Natural killer cell (primary cell): ENCODE measurements at places on chromosomes 7 and 10.

GRCh38 chr10:22319547-22319979, 1.3 kb upstream of the BMI1 start:
- H3K36me3 ChIP-seq: no peaks in the 10 kb centered on the region
- DNase-seq: no peak
- H3K4me1 ChIP-seq: peaks cover 20% of the 10 kb centered on the region
- no peak overlapping the region for H3K4me3 ChIP-seq
- no peak overlapping the region for H3K27ac ChIP-seq

GRCh38 chr7:79749856-79750255, 296.4 kb upstream of the MAGI2 start:
- no peak overlapping the region for H3K27ac ChIP-seq
- no peak for DNase-seq
- no peak overlapping the region for H3K4me3 ChIP-seq
- H3K36me3 ChIP-seq: no peaks in the 10 kb centered on the region
- H3K4me1 ChIP-seq: no peaks in the 10 kb centered on the region

GRCh38 chr7:152520861-152521302, 85.1 kb upstream of the KMT2C start:
- no peaks in the 10 kb centered on the region for H3K27me3 ChIP-seq
- no peak overlapping the region for H3K4me3 ChIP-seq
- no peaks in the 10 kb centered on the region for H3K36me3 ChIP-seq
- DNase-seq: no peak
- no peak overlapping the region for H3K27ac ChIP-seq
- no peaks in the 10 kb centered on the region for H3K4me1 ChIP-seq

GRCh38 chr10:48973065-48973464, 33.4 kb upstream of the LRRC18 start:
- no peak overlapping the region for H3K27ac ChIP-seq
- H3K4me1 ChIP-seq: no peaks in the 10 kb centered on the region
- H3K36me3 ChIP-seq: no peaks in the 10 kb centered on the region

DNA sequence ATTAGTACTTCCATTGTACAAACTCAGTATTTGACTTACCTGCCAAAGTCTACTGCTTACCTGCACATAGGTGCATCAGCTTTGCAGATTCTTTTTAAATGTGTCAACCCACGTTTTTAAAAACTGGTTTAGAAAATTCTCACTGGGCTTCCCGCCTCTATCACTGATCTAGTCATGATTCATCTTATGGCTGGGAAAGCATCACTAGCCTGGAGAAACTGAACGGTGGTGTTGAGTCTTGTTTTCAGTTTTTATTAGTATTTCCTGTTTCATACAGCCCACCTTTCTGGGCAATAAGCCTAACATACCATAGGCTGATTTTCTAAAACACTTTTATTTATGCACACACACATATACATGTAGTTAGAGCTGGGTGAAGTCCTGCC, 19.7 kb downstream of the DOCK1 start:
- no peak overlapping the region for H3K27ac ChIP-seq
- H3K4me3 ChIP-seq: no peak overlapping the region
- DNase-seq: no peak
- no peaks in the 10 kb centered on the region for H3K4me1 ChIP-seq
- no peaks in the 10 kb centered on the region for H3K36me3 ChIP-seq
- no peaks in the 10 kb centered on the region for H3K27me3 ChIP-seq

DNA sequence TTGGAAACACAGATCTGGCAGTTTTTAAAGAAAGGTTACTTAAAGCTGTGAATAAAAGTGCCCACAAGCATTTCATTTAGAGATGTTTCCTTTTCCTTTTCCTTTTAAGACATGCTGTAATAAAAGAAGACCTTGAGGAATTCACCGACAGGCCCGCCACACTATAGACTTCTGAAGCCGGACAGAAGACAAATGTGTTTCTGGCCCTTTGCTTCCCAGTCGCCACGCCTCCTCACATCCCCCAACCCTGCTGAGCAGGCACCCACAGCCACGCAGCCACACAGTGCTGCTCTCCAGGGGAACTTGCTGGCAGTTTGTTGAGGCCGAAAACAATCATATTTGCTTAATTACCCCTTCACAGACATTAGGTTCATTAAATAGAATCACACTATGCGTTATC, 83.4 kb downstream of the SLC25A13 start:
- H3K27ac ChIP-seq: no peak overlapping the region
- no peaks in the 10 kb centered on the region for H3K4me1 ChIP-seq
- H3K27me3 ChIP-seq: no peaks in the 10 kb centered on the region
- H3K36me3 ChIP-seq: no peaks in the 10 kb centered on the region
- DNase-seq: no peak
- no peak overlapping the region for H3K4me3 ChIP-seq

DNA sequence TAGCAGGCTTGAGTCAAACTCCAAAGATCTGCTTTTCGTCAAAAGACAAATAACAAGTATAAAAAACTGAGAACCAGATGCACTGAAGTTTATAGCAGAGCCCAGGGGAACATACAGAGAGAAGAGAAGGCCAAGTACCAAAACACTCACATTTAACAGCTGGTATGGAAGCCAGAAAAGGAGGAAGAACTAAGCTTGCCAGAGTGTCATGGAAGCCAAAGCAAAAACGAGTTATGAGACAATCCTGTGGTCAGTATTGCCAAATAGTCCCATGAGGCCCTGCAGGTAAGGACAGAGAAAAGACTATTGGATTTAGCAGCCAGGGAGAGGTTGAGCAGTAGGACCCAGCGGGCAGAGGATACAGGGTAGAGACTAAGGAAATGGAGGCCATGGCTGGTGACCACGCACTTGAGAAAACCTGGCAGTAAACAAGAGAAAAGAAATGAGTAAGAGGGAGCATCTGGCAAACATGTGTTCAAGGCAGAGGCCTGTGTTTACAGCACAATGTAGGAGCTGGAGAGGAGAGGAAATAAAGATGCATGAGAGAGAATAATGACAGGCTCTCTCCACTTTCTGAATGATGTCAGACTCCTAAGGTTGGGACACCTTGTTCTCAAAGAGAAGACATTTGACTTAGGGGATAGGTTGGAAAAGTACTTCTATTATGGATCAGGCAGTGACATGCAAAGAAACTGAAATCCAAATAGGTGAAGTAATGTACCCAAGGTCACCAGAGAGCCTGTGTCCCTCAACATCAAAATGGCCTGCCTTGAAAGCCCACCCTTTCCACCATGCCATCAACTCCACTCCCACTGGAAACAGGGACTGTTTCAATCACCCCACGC, 9.1 kb downstream of the CREB3L2 start:
- H3K4me1 ChIP-seq: peaks cover 14% of the 10 kb centered on the region
- no peak for DNase-seq
- H3K36me3 ChIP-seq: no peaks in the 10 kb centered on the region
- no peak overlapping the region for H3K27ac ChIP-seq
- H3K27me3 ChIP-seq: no peaks in the 10 kb centered on the region

DNA sequence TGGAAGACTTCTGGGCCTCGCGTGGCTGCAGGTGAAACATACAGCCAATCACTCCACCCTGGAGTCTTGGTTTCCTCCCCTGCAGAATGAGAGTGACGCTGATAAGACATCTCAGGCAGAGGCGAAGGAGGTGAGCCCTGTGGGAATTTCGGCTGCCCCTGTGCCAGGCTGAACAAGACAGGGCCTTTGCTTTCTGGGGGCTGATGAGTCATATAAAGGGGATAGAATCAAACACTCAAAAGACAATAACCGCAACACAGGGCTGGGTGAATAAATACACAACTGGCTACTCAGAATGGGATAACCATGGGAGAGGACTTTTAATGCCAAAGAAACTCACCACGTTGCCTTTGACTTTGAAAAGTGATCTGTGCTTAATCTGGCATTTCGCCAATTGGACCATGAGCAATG, 143.8 kb downstream of the KCNMA1 start:
- no peaks in the 10 kb centered on the region for H3K4me1 ChIP-seq
- H3K27ac ChIP-seq: no peak overlapping the region
- H3K4me3 ChIP-seq: no peak overlapping the region

- no peaks in the 10 kb centered on the region for H3K4me1 ChIP-seq
- H3K4me3 ChIP-seq: no peak overlapping the region
- H3K27me3 ChIP-seq: no peaks in the 10 kb centered on the region
- no peak overlapping the region for H3K27ac ChIP-seq
These were observed 65.5 kb downstream of the TNS3 start for GRCh38 chr7:47516386-47516785.

GRCh38 chr10:110989016-110989415, 69.6 kb downstream of the SHOC2 start:
- no peaks in the 10 kb centered on the region for H3K27me3 ChIP-seq
- no peak for DNase-seq
- H3K4me1 ChIP-seq: no peaks in the 10 kb centered on the region
- no peak overlapping the region for H3K4me3 ChIP-seq
- no peaks in the 10 kb centered on the region for H3K36me3 ChIP-seq

DNA sequence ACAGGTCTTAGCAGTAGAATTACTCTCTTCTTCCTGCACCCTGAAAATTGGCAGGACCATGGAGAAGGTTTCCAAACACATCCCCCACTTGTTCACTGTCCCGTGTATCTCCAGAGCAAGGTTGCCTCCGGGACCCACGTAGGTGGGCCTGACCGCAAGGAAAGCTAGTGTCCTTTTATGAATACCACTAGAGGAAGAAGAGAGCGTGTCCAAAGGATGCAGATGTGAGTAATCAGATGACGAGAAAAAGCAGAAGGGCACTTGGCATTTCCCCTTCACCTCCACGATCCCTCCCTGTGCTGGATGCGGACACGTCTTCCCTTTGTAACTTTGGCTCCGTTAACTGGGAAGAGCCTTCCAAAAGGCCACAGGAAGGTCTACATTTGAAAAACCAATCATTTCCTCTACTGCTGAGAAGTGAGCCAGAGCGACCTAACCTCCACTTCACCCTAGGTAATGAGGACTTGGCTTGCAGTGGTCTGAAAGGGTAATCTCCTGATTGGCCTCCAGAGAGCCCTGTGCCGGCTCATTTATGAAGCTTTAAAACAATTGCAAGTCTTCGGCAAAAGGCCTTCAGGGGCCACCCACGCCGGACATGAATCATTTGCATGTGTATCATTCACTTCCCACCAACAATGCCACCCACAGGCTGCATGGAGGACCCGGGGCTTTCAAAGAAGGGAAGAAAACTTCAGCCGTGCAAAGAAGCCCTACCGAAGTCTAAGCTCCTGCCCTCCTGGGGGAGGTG, 55.4 kb downstream of the LYZL1 start:
- H3K27ac ChIP-seq: no peak overlapping the region
- DNase-seq: no peak
- H3K4me1 ChIP-seq: no peaks in the 10 kb centered on the region
- H3K36me3 ChIP-seq: no peaks in the 10 kb centered on the region
- H3K4me3 ChIP-seq: no peak overlapping the region
- H3K27me3 ChIP-seq: no peaks in the 10 kb centered on the region

- H3K27ac ChIP-seq: no peak overlapping the region
- no peak for DNase-seq
- no peaks in the 10 kb centered on the region for H3K36me3 ChIP-seq
- no peaks in the 10 kb centered on the region for H3K4me1 ChIP-seq
These were observed 239.2 kb downstream of the COBL start for GRCh38 chr7:51077316-51077986.

DNA sequence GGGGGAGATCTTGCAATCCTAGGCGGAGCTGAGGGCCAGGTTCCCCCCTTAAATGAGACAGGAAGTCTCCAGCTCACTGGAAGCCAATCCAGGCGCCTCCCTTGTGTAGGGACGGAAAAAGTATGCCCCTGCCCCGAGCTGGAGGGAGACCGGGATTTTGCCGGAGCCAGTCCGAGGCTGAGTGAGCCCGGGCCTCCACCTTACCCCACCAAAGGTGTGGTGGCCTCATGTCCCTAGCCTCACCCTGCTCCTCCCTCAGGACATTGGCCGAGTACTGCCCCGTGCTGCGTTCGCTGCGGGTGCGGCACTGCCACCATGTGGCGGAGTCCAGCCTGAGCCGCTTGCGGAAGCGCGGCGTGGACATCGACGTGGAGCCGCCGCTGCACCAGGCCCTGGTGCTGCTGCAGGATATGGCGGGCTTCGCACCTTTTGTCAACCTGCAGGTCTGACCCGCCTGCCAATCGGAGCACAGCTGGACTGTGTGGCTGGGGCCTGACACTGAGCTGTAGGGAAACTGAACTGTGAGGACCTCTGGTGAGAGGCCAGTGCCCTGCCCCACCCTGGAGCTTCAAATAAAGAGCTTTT, 2.0 kb downstream of the FBXL15 start:
- peaks cover 11% of the 10 kb centered on the region for H3K36me3 ChIP-seq
- peaks cover 39% of the 10 kb centered on the region for H3K4me1 ChIP-seq
- H3K27ac ChIP-seq: peak overlapping the region; percentile 81
- peak; percentile 69 for DNase-seq

GRCh38 chr7:80896906-80897598, 21.8 kb downstream of the SEMA3C start:
- no peaks in the 10 kb centered on the region for H3K27me3 ChIP-seq
- H3K36me3 ChIP-seq: no peaks in the 10 kb centered on the region
- DNase-seq: no peak
- no peak overlapping the region for H3K27ac ChIP-seq
- no peak overlapping the region for H3K4me3 ChIP-seq

GRCh38 chr10:123997486-123998196, 95.8 kb downstream of the CHST15 start:
- no peaks in the 10 kb centered on the region for H3K36me3 ChIP-seq
- peaks cover 22% of the 10 kb centered on the region for H3K27me3 ChIP-seq
- H3K4me1 ChIP-seq: peaks cover 30% of the 10 kb centered on the region
- no peak overlapping the region for H3K27ac ChIP-seq
- H3K4me3 ChIP-seq: no peak overlapping the region

- H3K27ac ChIP-seq: no peak overlapping the region
- no peak for DNase-seq
- H3K4me1 ChIP-seq: no peaks in the 10 kb centered on the region
- no peak overlapping the region for H3K4me3 ChIP-seq
- H3K27me3 ChIP-seq: no peaks in the 10 kb centered on the region
- H3K36me3 ChIP-seq: no peaks in the 10 kb centered on the region
These were observed 272.4 kb upstream of the LRGUK start for GRCh38 chr7:133854739-133855138.

- no peak overlapping the region for H3K4me3 ChIP-seq
- no peaks in the 10 kb centered on the region for H3K36me3 ChIP-seq
- peaks cover 4% of the 10 kb centered on the region for H3K27me3 ChIP-seq
- H3K27ac ChIP-seq: no peak overlapping the region
- DNase-seq: no peak
These were observed 104.7 kb upstream of the PCBD1 start for GRCh38 chr10:70993051-70993450.

DNA sequence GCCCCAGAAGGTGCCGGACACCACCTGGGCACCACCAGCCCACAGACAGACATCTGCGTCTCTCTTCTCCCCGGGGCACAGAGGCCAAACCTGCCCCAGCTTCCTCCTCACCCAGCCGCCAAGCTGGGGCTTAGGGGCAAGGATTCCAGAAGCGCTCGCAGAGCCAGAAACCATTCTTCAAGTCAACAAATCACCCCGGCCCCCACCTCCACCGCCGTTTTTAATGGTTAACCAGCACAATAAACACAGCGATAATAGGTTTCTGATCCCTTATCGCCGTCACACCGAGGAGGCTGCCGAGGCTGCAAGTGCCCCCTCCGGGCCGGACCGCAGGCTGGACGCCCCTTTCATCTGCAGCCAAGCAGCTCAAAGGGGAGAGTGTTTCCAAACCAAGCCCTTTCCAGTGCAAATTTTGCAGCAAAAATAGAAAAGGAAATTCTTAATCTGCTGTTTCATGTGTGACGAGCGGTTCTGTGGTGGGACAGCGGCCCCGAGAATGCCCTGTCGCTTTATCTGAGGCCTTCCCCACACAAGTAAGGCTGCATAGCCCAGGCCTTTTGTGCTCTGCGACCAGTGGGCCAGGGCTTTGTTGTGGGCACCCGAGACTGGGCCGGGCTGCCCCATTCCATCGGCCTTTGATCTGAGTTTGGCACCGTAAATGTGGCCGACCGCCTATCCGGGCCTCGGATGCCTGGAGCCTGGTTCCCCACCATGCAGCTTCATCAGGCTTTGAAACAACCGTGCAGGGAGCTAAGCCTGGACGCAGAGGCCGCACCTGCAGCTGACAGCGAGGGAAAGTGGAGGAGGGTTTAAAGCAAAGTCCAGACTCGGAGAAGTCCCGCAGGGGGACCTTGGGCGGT, 83.2 kb downstream of the FOXL3 start:
- no peak overlapping the region for H3K27ac ChIP-seq
- H3K4me1 ChIP-seq: peaks cover 20% of the 10 kb centered on the region
- H3K36me3 ChIP-seq: no peaks in the 10 kb centered on the region
